ENCODE measurements at places on chromosomes 4 and X.

- DNase-seq: no peak
These were observed 20.8 kb downstream of the IRF2 start for GRCh38 chr4:184453365-184454160.

- DNase-seq: no peak
These were observed 15.6 kb upstream of the RASL11B start for GRCh38 chr4:52846502-52846901.

- DNase-seq: no peak
These were observed 38.6 kb downstream of the MTMR1 start for GRCh38 chrX:150731795-150732194.

- no peak for DNase-seq
These were observed 91.8 kb downstream of the KCNIP4 start for GRCh38 chr4:21856754-21857153.

DNA sequence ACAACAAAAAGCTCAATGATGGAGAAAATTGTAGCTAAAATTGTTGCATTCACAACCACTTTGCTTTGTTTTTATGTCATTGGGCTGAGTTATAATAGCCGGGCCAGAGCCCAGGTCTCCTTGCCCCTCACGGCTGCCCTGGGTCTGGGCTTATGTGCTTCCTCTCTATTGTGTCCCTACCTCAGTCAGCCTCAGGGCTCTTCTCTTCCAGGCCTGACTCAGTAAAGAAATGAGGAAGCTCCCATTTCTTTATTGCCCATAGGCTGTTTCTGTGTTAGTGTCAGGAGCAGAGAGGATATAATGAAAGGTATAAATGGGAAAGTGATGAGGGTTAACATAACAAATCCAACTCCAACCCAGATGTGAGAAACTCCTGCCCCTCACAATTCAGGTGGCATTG, 18.0 kb downstream of the BST1 start:
- no peak for DNase-seq

DNA sequence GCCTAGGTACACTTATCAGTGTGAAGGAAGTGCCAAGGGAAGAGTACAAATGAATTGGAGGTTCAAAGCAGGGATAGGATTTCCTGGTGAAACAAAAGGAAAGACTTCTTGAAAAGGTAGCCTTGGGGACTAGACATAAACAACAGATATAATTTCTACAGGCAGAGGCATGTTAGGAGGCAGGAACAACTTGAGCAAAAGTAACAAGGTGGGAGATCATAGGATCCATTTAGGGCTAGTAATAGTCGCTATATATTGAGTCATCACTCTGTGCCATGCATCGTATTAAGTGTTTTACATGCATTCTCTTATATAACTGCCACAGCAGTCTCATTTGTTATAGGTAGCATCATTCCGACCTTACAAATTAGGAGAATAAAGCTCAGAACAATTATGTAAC, 98.3 kb upstream of the EOLA2 start:
- DNase-seq: no peak

GRCh38 chr4:88211473-88212252, 53.2 kb upstream of the ABCG2 start:
- no peak for DNase-seq

DNA sequence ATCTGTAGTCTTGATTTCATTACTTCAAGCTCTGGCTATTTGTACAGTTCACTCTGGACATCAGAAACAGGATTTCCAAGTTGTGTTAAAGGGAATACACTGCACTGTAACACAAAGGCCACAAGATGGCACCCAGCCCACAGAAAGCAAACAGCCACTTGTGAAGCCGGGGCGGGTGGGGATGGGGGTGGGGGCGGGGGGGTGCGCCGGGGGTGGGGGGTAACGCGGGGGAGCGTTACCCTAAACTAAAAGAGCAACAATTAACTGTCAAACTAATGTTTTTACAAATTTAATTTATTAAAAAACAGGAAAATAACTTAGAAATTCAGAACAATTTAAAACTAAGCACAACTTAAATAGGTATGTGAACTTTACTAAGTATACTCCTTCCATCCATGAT, 27.3 kb downstream of the PRDX4 start:
- no peak for DNase-seq

- DNase-seq: no peak
These were observed 70.0 kb upstream of the SHISA3 start for GRCh38 chr4:42327323-42327722.
